ENCODE measurements at places on chromosomes 7 and 10.

GRCh38 chr7:37277513-37277912, 171.2 kb downstream of the ELMO1 start:
- no peak for DNase-seq

GRCh38 chr10:64312876-64313275, 791.7 kb downstream of the REEP3 start:
- no peak for DNase-seq

DNA sequence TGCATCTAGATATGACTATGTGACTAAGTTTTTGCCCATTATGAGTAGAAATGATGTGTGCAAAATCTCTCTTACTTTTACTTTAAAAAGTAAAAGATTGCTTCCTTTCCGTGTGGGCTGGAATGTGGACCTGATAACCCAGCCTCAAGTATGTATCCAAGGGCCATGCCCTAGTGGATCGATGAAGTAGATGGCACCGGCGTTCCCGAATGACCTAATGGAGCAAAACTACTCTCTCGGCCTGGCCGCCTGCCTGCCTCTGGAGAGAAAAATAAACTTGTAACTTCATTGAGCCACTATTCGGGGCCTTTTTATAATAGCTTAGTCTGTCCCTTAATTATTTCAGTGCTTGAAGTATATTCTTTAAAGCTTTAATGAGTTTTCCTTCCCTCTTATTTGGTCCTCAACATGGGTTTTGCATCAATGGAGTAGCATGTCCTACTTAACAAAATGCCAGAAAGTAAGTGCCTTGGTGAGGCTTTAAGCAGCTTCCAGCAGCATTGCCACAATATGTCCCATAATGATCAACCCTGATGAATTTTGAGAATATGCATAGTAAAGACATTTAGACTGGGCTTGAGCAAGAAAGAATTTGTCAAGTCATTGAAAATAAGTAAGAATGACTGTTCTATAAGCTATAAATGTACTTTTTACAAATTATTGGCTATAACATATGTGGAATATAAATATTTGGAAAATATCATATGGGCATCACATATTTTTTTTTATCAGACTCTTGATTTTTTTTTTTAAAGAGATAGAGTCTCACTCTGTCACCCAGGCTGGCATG, 61.4 kb downstream of the PLXDC2 start:
- DNase-seq, result no peak

GRCh38 chr10:36003031-36003600, 361.0 kb upstream of the FZD8 start:
- DNase-seq, result no peak

DNA sequence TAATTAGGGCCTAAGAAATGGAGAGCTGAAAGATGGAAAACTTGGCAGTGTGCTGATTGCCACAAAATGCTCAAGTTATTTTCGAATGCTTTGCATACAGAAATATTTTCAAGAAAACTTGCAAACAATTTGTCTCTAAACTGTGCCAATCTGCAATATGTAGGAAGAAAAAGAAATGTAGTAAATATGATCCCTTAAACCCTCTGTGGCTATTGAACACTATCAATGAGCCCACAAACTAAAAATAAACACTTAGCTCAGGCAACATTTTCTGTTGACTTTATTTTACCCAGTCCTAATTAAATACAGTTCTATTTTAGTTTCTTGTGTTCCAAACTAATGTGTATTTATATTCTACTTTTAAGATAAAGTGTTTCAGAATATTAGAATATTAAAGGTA, 342.1 kb downstream of the SEMA3D start:
- DNase-seq, result no peak

GRCh38 chr7:5382281-5382892, 41.2 kb downstream of the TNRC18 start:
- peak; percentile 10 for DNase-seq

- DNase-seq, result no peak
Observed at GRCh38 chr7:292226-292625, 2.3 kb downstream of the FOXL3 start.

DNA sequence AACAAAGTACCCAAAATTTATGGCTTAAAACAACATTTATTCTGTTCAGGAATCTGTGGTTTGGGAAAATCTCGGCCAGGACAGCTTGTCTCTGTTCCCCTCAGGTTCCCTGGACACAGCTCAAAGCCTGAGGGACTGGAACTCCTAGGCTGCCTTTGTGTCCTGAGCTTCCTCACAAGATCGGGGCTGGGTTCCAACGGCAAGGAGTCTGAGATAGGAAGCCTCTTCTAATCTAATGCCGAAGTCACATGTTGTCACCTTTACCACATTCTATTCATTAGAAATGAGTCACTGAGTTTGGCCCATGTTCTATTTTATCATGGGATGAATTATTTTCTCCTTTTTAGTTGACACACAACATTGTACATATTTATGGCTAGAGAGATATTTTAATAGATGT, 80.5 kb downstream of the ANKRD26 start:
- DNase-seq, result no peak

DNA sequence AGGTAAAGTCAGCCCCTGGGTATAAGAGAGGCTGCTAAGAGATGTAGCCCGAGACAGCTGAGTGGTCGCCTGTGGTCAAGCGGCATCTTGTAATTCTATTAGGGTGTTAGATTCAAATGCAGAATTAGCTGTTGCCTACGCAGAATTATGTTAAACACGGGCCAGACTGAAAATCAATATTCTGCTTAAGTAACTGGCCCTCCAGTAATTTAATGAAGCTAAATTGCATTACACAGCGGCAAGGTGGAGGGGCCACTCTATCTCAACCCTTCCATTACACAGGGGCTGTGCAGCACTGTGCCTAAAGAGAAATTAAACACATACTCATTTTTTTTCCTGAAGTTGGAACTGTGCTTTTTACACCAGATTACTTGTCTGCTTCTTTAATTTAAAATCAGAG, 448.5 kb upstream of the MGMT start:
- DNase-seq, result no peak

DNA sequence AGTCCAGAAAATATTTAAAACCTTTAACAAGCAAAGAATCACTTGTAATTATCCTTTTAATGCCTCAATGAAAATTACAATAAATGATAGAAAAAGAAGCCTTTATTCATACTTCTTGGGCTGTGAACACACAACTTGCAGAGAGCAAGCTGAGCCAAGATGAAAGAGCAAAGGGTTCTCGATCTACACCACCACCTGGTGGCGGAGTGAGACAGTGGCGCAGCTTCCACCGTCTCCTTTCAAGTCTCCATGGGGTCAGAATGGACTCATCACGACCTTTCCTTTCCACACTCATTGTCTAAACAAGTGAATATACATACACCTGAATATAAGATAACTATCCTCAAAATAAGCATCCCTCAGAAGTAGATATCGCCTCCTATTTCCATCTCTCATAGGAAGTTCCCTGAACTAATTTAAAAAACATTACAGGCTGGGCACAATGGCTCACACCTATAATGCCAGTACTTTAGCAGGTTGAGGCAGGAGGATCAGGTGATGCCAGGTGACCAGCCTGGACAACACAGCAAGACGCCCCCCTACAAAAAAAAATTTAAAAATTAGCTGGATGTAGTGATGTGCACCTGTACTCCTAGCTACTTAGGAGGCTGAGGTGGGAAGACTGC, 40.7 kb downstream of the ATE1 start:
- peak; percentile 78 for DNase-seq

- DNase-seq, result no peak
Observed at GRCh38 chr10:124225467-124226270, 132.3 kb upstream of the CHST15 start.

DNA sequence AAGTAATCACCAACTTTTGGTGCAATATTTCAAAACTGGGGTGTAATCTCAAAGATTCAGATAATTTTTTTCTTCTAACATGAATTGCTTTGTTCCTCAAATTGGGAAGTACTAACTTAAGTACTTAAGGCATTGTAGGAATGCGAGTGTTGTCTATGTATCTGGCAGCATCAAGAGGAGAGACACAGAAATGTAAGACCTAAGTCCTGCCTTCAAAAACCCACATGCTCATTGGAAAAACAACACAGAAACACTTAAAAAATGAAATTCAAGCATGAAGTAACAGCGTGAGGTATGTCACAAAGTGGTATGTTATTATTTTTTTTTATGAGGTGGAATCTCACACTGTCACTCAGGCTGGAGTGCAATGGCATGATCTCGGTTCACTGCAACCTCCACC, 288.5 kb downstream of the ZEB1 start:
- DNase-seq, result no peak

- DNase-seq, result no peak
Observed at GRCh38 chr10:6926971-6927370, 346.9 kb upstream of the PRKCQ start.

GRCh38 chr7:2353936-2354185, 766 bp upstream of the EIF3B start:
- DNase-seq, result peak; percentile 95

DNA sequence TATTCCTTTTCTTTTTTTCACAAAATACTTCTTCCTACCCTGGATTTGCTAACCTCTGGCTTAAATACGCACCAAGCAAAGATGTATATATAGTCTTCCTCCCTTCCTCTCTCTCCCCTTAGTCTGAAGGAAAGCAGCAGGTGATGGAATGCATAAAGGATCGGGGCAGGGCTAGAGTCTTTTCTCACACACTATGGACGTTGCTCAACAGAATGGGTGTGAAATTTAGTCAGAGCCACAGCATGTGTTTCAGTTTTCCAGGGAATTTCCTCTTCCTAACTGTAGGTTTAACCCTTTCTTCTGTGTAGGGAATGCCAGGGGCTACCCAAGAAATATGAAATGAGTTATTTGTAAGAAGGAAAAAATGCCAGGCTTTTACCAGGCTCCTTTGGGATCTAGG, 71.4 kb upstream of the NFKB2 start:
- DNase-seq, result no peak

GRCh38 chr10:72637398-72637857, 11.5 kb upstream of the MICU1 start:
- DNase-seq, result peak; percentile 58

DNA sequence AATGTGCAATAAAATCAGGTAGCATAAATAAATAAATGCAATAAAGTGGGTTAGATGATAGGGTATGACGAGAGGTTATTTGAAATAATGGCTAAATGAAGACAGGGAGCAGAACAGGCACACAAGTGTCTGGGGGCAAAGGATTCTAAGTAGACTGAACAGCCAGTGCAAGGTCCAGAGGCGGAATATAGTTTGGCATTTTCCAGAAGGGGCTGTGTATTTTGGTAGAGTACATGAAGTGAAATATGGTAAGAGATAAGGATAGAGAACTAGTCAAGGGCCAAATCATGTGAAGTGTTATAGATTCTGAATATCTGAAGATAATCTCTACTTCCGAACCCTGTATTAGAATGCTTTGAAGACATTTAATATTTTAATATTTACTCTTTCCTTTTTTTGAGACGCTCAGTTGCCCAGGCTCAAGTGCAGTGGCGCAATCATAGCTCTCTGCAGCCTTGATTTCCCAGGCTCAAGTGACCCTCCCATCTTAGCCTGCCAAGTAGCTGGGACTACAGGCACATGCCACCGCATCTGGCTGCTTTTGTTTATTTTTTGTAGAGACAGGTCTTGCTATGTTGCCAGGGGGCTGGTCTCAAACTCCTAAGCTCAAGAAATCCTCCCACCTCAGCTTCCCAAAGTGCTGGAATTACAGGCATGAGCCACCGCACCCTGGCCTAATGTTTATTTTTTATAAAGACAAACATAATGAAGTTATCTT, 44.4 kb upstream of the CD36 start:
- DNase-seq, result no peak

GRCh38 chr10:48556713-48557112, 48.2 kb downstream of the ARHGAP22 start:
- DNase-seq, result no peak
